Body of pancreas (tissue), 4 donors: ENCODE measurements at places on chromosomes 12 and 14. TPM values are rescaled to one million over a fixed set of nuclear protein-coding genes. Genes with fewer than 3 reads are reported as not detected.

DNA sequence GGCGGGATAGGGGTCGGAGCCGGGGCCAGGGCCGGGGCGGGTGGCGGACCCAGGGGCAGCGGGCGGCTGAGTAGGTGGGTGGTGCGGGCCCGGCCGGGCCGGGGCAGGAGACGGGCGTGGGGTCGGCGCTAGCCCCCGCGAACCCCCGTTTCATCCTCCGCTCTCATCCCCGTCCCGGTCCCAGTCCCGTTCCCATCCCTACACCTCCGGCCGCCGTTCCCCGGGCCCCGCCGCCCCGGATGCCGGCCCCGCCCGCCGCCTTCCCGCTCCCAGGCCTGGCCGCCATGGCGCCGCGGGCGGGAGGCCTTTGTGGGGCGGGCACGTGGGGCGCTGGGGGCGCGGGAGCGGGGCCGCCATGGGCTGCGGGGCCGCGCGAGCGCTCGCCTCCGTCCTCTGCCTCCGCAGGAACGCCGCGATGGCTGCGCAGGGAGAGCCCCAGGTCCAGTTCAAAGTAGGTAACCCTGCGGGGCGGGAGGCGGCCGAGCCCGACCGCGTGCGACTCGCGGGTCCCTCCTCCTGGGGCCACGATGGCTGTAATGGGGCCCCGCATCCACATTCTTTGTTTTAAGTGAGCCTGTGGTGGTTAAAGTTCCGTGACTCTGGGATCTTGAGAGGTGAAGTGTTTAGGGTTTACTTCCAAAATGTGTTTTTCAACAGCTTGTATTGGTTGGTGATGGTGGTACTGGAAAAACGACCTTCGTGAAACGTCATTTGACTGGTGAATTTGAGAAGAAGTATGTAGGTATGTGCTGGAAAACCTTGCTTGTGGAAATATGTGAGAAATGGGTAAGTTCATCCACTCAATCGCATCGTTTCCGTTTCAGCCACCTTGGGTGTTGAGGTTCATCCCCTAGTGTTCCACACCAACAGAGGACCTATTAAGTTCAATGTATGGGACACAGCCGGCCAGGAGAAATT is 572 bp downstream of the RAN start:
- peak; percentile 38 for DNase-seq

DNA sequence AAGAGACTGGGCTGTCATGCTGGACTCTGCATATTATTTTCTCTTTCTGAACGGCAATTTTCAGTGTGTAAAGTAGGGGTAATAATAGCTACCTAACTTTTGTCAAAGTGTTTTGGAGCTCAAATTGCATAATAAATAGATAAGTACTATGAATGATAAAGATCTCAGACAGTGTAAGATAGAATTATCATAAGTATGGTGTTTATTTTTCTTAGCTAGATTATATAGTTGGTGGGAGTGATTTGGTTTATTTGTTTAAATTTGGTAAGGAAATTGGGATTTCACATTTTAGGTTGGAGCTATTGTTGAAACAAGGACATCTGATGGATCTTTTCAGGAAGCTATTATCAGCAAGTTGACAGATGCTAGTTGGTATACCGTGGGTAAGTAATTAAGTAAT is 7.4 kb downstream of the ARID4A start:
- DNase-seq = no peak

- DNase-seq = peak; percentile 23
Observed at GRCh38 chr14:28756884-28757570, 9.6 kb upstream of the FOXG1 start.

- DNase-seq = no peak
Observed at GRCh38 chr14:64324895-64325294, 30.7 kb upstream of the ESR2 start.

DNA sequence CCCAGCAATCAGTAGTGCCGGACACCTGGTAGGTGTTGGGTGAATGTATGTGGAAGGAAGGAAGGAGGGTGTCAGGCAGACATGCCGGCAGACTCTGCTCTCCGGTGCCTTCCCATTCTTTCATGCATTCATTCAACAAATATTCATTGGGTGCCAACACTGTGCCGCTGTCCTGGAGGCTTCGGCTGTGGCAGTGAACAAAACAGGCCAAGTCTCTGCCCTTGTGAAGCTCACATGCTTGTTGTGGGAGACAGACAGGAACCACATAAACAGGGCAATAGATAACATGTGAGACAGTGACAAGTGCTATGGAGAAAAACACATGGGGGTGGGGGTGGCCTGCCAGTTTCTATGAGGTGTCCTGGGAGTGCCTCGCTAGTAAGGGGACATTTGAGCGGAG is 56.5 kb upstream of the ATF1 start:
- DNase-seq = no peak

GRCh38 chr14:95261616-95262510 is 57.8 kb downstream of the CLMN start:
- peak; percentile 66 for DNase-seq

GRCh38 chr12:77308056-77308455 is 242.7 kb upstream of the E2F7 start:
- DNase-seq = no peak

DNA sequence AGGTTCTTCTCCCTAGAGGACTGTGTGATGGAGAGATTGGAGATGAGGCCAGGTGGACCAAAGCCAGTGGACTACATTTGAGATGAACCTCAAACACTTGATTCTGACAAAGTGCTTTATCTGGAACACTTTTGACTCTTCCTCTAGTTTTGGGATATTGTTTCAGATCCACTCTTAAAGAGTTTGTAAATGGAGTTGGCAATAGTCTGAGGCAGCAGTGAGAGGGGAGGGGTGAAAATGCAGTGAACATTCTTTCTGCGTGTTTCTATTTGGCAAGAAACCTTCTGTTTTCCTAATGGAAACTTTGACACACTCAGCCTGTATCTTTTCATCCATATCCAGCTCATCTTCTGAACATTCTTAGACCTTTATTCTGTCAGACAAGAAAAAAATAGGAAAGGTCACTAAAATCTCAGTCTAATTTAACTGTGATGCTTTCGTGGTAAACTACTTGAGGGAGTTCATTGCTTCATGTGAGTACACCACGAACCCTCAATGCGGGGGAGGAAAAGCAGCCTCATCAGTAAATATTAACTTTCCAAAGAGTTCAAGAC is 57.4 kb upstream of the KCNJ8 start:
- DNase-seq = peak; percentile 31

GRCh38 chr12:28223858-28224257 is 33.6 kb downstream of the CCDC91 start:
- no peak for DNase-seq

DNA sequence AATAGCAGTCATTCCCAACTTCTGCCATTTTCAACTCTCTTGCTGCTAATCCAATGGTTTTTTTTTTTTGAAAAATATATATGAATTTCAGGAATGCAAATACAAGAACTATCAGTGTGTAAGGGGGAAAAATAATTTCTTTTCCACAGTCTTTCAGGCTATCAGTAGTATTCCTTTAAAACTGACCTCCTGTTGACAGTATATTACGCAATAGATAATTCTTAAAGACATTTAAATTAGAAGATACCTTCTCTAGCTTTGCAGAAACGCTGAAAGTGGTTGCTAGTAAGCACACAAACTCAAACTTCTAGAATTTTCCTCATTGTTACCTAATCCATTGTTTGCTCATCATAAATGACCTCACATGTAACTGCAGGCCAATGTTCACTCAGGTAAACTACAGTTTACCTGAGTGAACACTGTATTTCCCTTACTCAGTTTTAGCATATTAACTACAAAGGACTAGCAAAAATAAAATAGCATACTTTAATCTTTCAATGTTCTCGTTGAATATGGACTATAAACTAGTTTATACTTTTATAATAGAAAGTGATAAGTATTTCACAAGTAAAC is at the start of gene C12orf50:
C12orf50 (minus strand) TSS at position 309 of the 573 bp plus-strand sequence. CDS start 2,439 bp downstream, outside the sequence.
- DNase-seq = no peak

The GPD1 gene
- total RNA-seq = 7.0 TPM

The DDX47 gene
- total RNA-seq = 59.7 TPM

- DNase-seq = no peak
Observed at GRCh38 chr12:18261273-18261672, at the start of gene PIK3C2G. PIK3C2G (plus strand) TSS chr12:18261518; CDS start chr12:18282082, 20,564 bp downstream.

DNA sequence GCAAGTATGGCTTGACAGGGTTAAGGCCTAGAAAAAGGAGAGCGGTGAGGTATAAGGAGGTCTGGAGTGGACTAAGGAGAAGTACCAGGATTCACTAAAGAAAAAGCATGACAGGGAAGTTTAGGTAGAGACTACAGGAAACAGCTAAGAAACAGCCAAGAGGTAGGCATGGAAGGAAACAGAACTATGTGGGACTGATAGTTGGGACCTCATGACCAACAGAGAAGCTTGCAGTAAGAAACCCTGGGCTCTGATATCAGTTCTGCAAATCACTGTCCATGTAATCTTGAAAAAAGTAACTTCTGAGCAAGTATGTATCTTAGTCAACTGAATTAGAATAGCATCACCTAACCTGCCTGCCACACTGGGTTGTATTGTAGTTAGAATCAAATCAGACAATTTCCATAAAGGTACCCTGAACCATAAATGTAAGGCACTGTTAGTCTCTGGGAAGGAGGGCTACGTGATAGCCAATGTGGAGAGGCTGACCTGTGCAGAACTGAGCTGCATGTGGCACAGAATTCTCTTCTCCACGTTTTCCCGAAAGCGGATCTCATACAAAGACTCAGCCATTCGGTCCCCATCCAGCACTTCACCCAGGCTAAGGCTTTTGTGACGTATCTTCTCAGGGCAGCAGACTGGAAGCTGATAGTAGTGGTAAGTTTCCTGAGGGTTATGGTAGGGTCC is 912 bp downstream of the TM9SF1 start:
- no peak for DNase-seq

The SIRT4 gene
- total RNA-seq = 0.99 TPM

GRCh38 chr12:130825771-130826150 is 13.3 kb downstream of the STX2 start:
- DNase-seq = no peak
